ENCODE measurements at places on chromosomes 11 and 22. TPM values are rescaled to one million over a fixed set of nuclear protein-coding genes. Genes with fewer than 3 reads are reported as not detected.

The CCDC73 gene
- not detected for total RNA-seq

The TAGLN gene
- total RNA-seq: 195 TPM

The INPP5J gene
- 3.2 TPM for total RNA-seq

The FZD4 gene
- total RNA-seq: 9.1 TPM

The SHISAL1 gene
- 0.17 TPM for total RNA-seq

The CDKN1C gene
- total RNA-seq: 50.9 TPM

The BDNF gene
- total RNA-seq: 0.62 TPM

The OR52H1 gene
- not detected for total RNA-seq

All from suprapubic skin (tissue), 4 donors.